ENCODE measurements at places on chromosomes 3 and 15. TPM values are rescaled to one million over a fixed set of nuclear protein-coding genes. Genes with fewer than 3 reads are reported as not detected.

The ITIH1 gene
- polyA plus RNA-seq, result not detected

The TEX55 gene
- polyA plus RNA-seq, result 0.37 TPM

The GOLGA6D gene
- not detected for polyA plus RNA-seq

The CYP8B1 gene
- polyA plus RNA-seq, result not detected

DNA sequence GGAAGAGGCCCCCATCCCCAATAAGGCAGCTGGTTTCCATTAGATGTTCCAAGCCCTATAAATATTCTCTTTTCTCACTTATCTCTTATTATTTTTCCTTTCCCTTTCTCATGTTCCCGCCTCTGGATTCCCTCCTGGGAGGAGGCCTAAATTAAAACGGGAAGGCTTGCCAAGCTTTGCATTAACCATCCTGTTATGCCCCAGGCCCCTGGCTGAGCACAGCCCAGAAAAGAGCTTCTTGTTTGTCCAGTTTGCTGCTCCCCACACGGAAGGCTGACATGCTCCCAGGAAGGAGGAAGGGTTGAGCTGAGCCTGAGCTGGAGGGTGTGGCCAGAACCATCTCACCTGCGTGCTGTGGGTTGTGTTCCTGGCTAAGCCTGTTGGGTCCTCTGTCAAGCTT is 63.1 kb upstream of the BOC start:
- no peak for DNase-seq

GRCh38 chr3:175518459-175518858 is 659.3 kb downstream of the NAALADL2 start:
- no peak for DNase-seq
